Kidney glomerular epithelial cell (primary cell): ENCODE measurements at places on chromosomes 5 and 9.

- peak; percentile 38 for DNase-seq
Observed at GRCh38 chr5:134555890-134556311, 30.4 kb downstream of the JADE2 start.

DNA sequence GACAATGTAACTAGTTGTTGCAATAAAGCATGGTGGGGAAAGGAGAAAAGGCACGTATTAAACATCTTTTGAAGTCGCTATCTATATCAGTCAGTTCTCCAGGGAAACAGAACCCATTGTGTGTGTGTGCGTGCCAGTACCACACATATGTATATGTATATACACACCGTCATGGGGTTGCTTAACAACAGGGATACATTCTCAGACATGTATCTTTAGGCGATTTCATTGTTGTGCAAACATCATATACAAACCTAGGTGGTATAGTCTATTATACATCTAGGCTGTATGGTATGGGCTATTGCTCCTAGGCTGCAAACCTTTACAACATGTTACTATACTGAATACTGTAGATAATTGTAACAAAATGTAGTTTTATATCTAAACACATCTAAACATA is 2.3 kb downstream of the CDKN2B-AS1 start:
- DNase-seq = no peak

DNA sequence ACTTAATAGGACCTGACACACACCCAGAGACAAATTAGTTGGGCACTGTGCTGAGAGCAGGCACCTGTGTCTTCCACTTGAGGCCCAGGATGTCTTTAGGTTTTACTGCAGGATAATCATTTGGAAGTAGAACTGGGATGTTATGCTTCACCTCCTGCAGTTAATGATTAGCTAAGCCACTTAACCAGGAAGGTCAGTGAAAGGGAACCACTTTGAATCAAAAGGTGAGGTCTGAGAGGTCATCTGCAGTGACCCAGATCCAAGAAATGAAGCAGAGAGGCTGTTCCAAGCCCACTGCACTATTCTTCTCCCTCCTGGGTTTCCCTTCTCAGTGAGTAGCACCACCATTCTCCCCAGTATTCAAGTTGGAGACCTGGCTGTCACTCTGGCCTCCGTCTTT is 110.5 kb downstream of the SNX18 start:
- DNase-seq = peak; percentile 71

DNA sequence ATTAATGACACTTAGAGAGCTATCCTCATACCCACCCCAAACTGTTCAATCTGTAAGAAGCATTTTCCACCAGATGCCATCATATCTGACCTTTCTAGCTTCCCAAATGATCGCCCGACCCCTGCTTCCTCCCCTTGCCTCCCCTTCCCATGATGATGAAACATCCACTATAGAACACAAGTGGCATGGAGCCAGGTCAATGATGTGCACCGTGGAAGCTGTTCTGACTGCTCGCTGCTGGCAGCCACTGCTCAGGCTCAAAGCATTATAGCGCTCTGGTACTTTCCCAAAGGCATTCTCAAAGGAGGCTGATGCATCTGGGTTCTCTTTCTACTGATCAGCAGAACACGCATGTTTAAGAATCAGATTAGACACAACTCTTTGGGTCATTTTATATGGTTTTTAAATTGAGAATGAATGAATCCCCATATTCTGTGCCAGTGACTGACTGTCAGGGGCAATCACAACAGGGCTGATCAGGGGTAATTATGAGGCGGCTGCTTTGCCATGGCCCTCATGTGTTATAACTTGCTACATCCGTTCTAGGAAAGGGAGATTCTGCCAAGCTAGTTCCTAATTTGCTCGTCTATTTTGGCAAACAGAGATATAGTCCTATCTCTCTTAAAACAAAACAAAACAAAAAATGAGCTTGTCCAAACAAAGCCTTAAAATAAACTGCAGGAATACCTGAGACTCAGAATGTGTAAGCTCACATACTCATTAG is 343.7 kb downstream of the ENC1 start:
- peak; percentile 35 for DNase-seq

- DNase-seq = peak; percentile 97
Observed at GRCh38 chr5:54390015-54390414, 65.5 kb upstream of the HSPB3 start.

- DNase-seq = no peak
Observed at GRCh38 chr9:129392093-129392541, 214.1 kb upstream of the IER5L start.

GRCh38 chr9:90970608-90971007 is 169.0 kb downstream of the SYK start:
- no peak for DNase-seq

GRCh38 chr5:97575322-97575721 is 392.3 kb upstream of the RIOK2 start:
- DNase-seq = no peak

DNA sequence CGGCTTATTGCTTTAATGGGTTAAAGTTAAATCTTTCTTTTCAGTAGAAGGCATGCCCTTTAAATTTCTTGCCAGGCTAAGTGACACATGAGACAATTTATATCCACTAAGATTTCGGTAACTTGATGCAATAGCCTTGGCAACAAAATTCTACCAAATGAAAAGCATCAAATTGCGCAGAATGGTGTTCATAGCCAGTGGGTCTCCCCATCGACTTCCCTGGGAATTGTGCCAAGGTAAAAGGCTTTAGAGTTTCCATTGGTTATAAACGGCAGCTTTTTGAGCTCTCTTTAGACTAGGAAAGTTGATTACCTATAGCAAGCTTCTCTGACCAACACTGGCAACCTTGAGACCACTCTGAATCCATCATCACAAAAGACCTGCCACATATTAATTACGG is 358.4 kb downstream of the ARRDC3 start:
- no peak for DNase-seq

- no peak for DNase-seq
Observed at GRCh38 chr5:173537228-173537627, 79.2 kb downstream of the BOD1 start.

DNA sequence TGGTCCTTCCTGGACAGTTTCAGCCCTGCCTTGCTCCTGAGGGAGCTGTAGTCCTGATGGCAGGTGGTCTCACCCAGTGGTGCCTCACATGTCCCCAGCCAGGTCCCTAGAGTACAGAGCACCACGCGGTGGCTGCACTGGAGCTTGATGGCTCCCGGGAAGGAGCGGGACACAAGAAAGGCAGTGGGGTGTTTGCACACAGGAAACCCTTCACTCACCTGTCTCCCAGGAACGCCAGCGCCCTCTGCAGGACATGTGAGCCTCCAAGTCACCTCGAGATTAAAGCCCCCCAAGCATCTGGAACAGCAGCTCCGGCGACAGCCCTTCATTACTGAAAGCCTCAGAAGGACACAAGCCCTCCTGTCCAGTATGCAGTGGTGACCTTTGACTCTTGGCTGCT is 19.9 kb upstream of the TMEM250 start:
- DNase-seq = peak; percentile 3

- DNase-seq = no peak
Observed at GRCh38 chr5:13553896-13554295, 390.6 kb downstream of the DNAH5 start.

GRCh38 chr5:72488756-72489155 is 18.5 kb downstream of the ZNF366 start:
- DNase-seq = no peak

GRCh38 chr9:115629879-115630840 is 512.2 kb upstream of the TNC start:
- no peak for DNase-seq

DNA sequence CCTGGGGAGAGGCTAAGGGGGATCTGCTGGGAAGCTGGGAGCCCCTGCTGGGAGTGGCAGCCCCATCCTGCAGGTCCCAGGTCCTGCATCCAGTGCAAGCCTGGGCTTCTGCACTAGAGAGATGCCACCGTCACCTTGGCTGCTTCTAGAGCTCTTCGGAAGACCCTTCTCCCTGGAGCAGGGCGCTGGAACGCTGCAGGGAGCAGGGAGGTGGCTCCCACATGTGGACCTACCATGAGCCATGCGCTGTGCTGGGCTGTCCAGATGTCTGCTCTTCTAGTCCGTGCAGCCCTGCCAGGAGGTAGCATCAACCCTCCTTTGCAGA is 90.9 kb upstream of the PHYKPL start:
- no peak for DNase-seq

DNA sequence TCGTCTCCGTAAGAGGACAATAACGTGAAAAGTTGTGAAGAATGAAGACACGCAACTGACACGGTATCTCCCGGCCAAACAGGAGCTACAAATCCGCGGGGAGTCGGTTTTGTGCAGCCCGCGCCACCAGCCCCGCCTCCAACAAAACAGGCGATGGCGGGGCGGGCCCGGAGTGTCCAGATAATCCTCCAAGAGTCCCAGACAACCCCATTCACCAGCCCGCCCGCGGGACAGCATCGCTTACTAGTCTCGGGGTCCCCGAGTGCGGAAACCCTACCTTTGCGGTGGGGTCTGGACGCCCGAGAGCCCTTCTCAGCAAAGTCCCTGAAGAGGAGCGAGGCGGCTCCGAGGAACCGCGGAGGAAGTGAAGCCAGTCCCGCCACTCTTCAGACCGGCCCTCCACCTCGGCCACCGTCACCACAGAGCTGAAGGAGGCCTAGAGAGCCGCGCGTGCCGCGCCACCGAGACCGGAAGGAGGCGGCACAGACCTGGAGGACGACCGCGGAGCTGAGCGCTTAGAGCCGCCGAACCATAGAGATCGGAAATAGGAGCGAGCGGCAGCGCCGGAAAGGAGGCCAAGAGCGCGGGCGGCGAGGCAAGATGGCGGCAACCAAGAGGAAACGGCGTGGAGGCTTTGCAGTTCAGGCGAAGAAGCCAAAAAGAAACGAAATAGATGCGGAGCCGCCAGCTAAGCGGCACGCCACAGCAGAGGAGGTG is at the start of the genes BRIX1 and RAD1:
Gene BRIX1 (plus strand): TSS at position 573 of the 717 bp plus-strand sequence. CDS start 28 bp downstream, at position 601.
Gene RAD1 (minus strand): TSS at position 366 of the 717 bp plus-strand sequence. CDS start 612 bp downstream, outside the sequence.
- peak; percentile 95 for DNase-seq

GRCh38 chr9:18245911-18246310 is 228.0 kb upstream of the ADAMTSL1 start:
- no peak for DNase-seq

- no peak for DNase-seq
Observed at GRCh38 chr9:33294670-33295432, 4.5 kb downstream of the NFX1 start.

- DNase-seq = no peak
Observed at GRCh38 chr5:50967009-50967562, 300.6 kb downstream of the PARP8 start.

DNA sequence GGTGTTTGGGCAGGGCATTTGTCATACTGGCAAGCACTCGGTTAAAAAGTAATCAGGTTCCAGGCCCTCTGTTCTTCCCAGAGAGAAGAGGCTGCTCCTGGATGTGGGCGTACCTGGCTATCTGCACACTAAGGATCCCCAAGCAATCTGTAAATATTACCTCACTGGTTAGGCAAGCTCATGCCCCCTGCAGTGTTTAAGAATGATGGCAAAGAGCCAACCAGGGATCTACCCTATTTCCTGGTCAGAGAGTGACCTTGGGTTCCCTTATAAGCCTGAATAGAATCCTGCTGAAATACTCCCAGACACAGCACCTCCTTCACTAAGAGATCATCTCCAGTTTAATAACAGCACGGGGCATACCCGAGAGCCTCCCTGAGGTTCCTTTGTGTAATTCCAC is 181.2 kb downstream of the PIK3R1 start:
- peak; percentile 75 for DNase-seq

DNA sequence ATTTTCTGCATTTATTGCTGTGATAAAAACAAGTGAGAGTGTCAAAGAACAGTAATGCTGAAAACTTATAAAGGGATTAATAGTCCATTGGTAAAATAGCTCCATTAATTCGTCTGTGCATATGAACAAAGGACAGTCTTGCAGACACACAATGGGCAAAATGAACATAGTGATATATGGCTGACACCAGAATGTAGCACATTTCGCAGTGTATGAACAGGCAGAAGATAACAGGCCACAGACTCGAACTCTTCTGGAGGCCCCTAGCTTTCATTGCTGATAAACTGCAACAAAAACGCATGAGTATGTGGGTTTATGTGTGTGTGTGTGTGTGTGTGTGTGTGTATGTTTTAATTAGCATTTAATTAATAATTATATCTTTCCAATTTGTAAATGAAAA is 354.8 kb downstream of the TAF11L14 start:
- no peak for DNase-seq

GRCh38 chr5:131622633-131623032 is 12.4 kb downstream of the RAPGEF6 start:
- no peak for DNase-seq

GRCh38 chr9:94656200-94656599 is 16.9 kb upstream of the FBP1 start:
- no peak for DNase-seq

GRCh38 chr5:3911773-3912172 is 316.1 kb downstream of the IRX1 start:
- no peak for DNase-seq
